NCI-H2081 treated with DMSO at 0.1 percent for 48 hours (cell line): ENCODE measurements at places on chromosomes 4 and X.

GRCh38 chr4:41644288-41644914 lies 104.1 kb downstream of the PHOX2B start:
- peak; percentile 33 for DNase-seq

- no peak for DNase-seq
Observed at GRCh38 chr4:171847751-171848150, 34.5 kb downstream of the GALNTL6 start.

DNA sequence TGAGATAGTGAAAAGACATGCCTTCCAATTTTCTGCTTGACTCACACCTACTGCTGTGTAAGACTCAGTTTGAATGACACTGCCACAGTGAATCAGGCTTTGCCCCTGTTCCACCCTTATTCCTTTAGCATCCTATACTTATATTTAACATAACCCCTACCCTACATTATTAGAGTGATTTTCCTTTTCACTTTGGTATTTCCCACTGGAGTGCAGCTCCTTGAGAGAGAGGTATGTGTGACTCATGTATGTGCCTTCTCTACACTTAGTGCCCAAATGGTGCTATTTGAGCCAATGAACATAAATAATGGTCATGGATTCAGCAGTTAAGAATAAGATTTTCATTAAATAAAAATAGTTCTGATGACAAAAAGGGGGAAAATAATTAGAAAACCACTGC lies 69.5 kb downstream of the RRAGB start:
- no peak for DNase-seq

GRCh38 chr4:72118017-72118416 lies 86.2 kb downstream of the NPFFR2 start:
- DNase-seq: no peak

GRCh38 chr4:103754844-103755243 lies 35.1 kb upstream of the TACR3 start:
- no peak for DNase-seq

DNA sequence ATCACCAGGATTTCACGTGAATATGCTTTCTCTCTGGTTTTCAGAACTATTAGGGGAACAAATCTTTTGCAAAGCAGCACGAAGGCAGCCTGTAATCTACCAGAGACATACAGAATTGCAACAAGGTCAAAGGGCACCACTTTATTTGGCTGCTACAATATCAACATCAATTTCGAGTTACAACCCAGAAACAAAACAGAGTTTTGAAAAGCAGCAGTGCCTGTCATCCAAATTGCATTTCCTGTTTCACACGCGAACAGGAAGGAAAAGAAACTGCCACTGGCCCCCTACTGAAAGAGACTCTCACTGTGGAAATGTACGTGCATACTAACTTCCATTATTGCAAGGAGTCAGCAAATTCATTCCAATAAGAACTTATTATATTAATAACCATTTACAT lies 17.1 kb upstream of the C1QTNF7 start:
- no peak for DNase-seq

DNA sequence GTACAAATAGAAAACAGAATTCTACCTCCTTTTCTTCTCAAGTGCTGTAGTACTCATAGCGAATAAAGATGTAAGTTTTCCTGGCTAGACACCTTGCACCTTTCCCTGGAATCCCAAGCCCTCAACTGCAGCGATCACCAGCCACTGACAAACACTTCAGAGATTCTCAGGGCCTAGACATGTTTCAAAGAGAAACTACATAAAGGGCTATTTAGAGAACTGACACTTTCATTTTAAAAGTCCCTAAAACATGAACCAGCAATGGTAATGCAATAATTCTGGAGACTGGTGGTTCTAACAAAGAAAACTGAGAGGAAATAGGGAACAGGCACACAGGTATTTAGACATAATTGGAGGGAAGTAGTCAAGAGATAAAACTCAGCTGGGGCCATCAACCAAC lies 35.7 kb downstream of the FANCB start:
- no peak for DNase-seq

- DNase-seq: no peak
Observed at GRCh38 chr4:159425737-159426305, 322.9 kb downstream of the RAPGEF2 start.

GRCh38 chrX:790783-791360 lies 160.3 kb downstream of the SHOX start:
- DNase-seq: no peak

GRCh38 chrX:70354716-70355115 lies 64.8 kb downstream of the KIF4A start:
- no peak for DNase-seq

- DNase-seq: no peak
Observed at GRCh38 chr4:183746305-183747229, 87.5 kb downstream of the TRAPPC11 start.

- no peak for DNase-seq
Observed at GRCh38 chrX:48474127-48474526, 1.9 kb upstream of the FTSJ1 start.

- DNase-seq: no peak
Observed at GRCh38 chr4:123469696-123470095, 73.1 kb downstream of the SPRY1 start.

GRCh38 chr4:71259911-71260331 lies 78.9 kb upstream of the SLC4A4 start:
- DNase-seq: no peak

DNA sequence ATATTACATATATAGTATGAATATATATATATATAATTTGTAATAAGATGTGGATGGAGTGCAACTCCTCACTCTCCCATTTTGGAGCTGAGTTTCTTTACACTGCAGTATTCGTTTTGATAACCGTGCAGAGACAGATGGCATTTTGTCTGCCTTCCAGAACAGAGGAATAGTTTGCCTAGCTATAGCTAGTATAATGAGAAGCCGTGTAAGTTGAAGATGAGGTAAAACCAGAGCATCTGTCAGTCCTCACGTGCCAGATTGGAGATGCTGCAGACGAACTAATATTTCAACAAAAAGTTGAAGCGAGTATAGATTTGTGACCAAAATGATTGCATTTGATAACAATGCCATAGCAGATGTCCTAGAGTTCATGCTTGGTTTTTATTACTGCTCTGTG lies 180.6 kb downstream of the FMR1NB start:
- no peak for DNase-seq

DNA sequence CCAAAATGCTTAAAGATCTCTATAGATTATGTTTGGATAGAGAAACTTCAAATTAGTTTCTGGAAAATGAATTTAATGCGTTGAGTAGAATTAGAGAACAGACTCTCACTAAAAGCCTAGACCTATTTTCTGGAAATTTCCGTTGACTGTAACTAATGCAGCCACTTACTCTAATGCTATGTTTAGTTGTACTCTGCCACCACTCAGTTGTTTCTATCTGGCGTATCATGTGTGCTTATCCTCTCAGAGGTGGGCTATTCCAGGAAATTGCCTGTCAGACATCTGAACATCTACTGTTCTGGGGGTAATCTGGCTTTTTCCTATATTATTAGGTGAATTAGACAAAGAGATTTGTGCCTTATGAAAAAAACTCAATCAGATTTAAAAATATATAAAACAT lies 347.1 kb upstream of the FSTL5 start:
- DNase-seq: no peak
